ENCODE measurements at places on chromosomes 1 and 21.

GRCh38 chr1:152461544-152461943, 47.5 kb upstream of the CRNN start:
- peak; percentile 14 for DNase-seq

DNA sequence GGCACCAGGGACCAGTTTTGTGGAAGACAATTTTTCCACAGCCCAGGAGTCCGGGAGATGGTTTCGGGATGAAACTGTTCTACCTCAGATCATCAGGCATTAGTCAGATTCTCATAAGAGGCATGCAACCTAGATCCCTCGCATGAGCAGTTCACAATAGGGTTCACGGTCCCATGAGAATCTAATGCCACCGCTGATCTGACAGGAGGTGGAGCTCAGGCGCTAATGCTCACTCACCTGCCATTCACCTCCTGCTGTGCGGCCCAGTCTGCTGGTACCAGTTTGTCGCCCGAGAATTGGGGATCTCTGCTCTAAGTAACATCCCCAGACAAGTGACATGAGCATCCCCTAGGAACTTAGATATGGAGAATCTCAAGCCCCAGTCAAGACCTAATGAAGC, 180.7 kb downstream of the COQ8A start:
- DNase-seq, result no peak

GRCh38 chr1:218366322-218367052, 21.4 kb downstream of the TGFB2 start:
- no peak for DNase-seq

DNA sequence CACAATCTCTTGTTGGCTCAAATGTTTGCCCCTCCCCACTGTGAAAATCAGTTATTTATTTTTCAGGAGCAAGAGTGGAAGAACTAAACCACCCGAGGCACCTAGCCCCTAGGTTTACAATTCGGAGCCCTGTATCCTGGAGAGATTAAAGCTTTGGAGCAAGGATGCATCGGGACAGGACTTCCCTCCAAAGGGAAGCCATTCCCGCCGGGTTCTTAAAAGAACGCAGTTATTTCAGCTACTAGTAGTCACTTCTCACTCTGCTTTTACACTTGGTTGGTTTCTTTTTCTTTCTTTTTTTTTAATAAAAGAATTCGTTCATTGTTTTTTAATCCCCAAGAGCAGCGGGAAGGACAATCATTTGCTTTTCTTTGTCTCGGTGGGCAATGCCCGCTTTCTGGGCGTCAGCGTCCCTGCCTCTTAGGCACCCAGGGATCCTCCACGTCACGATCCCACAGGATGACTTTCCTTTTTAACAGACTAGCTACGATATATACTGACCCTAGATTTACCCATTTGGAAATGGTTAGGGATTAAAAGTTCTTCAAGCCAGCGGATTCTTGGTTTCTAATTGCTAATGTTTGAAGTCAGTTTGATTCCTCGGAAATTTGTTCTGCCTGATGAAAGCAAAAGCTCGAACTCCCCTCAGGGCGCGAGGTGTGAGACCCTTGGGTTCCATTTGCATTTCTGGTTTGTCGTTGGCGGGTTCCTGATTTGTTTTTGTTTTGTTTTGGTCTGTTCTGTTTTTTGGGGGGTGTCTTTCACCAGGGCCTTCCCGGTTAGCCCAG, 9.0 kb downstream of the TBX15 start:
- no peak for DNase-seq

DNA sequence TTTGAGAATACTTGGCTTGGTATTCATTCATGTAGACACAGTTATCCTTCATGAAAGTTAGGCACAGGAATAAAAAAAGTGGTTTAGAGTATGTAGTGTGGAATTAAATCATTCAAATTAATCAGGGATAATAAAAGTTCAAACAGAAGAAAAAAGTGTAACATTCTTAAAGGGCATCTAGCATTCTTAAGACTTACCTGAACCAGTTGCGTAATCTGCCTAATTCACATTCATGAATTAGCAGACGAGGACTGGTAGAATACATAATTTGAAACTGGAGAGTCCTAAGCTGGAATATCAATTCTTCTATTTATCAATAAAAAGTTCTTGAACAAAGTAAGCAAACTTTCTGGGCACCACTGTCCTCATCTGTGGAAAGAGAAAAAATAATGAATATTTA, 157.0 kb upstream of the DEPDC1 start:
- DNase-seq, result no peak

DNA sequence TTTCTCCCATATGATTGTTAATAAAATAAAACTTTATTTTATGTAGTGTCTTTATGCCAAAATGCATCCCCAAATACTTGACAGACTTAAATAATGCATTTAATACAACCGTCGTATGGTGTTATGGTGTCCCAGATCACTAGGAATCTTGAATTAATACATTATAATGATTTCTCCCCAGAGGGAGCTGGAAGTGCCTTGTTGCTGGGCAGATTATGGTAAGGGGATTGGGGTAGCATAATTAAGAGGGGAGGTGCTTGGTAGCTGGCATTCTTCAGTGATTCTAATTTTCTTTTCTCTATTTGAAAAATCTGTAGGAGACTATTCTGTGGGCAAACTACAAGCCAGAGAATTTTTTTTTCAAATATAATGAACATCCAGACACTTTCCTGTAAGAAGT, 1043.7 kb downstream of the ADGRL2 start:
- DNase-seq, result no peak

- DNase-seq, result peak; percentile 12
Measured at GRCh38 chr21:45404730-45405270, at the start of gene COL18A1. TSS of gene COL18A1 (plus strand) at chr21:45405165. CDS start at chr21:45405231, 66 bp downstream.

GRCh38 chr1:11569551-11569950, 84.7 kb downstream of the FBXO2 start:
- no peak for DNase-seq

DNA sequence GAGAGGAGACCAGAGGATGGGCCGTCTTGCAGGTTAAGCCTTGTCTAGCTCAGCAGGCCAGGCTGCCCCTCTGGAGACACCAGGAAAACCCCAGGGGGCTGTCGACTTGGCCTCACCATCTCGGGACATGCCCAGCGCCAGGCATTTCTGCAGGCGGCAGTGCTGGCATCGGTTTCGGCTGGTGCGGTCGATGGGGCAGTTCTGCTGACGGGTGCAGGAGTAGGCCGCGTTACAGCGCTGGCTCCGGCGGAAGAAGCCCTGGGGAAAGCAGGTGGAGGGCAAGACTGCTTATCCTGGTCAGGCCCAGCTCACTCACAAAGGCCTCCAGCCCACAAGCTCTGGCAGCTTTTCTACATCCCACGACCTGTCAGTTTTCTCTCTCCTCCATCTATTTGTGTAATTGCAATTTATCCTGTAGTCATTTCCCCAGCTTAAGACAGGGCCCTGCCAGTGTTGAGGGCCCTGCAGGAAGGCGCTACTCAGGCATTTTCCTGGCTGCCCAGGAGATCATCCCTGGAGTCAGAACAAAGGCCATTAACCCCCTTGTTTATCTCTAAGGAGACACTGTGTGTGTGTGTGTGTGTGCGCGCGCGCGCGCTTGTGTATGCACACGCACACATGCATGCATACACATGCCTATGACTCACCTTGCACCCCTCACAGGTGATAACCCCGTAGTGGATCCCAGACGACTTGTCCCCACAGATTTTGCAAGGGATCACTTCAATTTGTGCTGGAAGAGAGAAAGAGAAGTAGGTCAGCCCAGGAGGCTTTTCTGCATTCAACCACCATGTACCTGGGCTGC, 11.5 kb upstream of the LINGO4 start:
- no peak for DNase-seq

GRCh38 chr1:155160128-155160527, 13.0 kb downstream of the KRTCAP2 start:
- no peak for DNase-seq

- no peak for DNase-seq
Measured at GRCh38 chr1:26029864-26030481, 8.4 kb downstream of the EXTL1 start.

- no peak for DNase-seq
Measured at GRCh38 chr1:22592051-22592450, 28.8 kb downstream of the EPHA8 start.

Data from stimulated activated CD8-positive, alpha-beta memory T cell treated with anti-CD3 and anti-CD28 coated beads, Interleukin-12 subunit alpha, Interleukin-12 subunit beta, amount 100 ng/mL, for 4 hours (primary cell).